Stimulated activated CD4-positive, alpha-beta T cell treated with anti-CD3 and anti-CD28 coated beads, Interleukin-4, amount 100 ng/mL, for 4 hours (primary cell): ENCODE measurements at places on chromosomes 6 and 20.

GRCh38 chr6:142462260-142462659 is 160.5 kb downstream of the ADGRG6 start:
- no peak for DNase-seq

- DNase-seq = no peak
Measured at GRCh38 chr20:32162351-32162750, 45.2 kb downstream of the PLAGL2 start.

GRCh38 chr6:30830438-30830837 is 53.9 kb upstream of the DDR1 start:
- DNase-seq = no peak

DNA sequence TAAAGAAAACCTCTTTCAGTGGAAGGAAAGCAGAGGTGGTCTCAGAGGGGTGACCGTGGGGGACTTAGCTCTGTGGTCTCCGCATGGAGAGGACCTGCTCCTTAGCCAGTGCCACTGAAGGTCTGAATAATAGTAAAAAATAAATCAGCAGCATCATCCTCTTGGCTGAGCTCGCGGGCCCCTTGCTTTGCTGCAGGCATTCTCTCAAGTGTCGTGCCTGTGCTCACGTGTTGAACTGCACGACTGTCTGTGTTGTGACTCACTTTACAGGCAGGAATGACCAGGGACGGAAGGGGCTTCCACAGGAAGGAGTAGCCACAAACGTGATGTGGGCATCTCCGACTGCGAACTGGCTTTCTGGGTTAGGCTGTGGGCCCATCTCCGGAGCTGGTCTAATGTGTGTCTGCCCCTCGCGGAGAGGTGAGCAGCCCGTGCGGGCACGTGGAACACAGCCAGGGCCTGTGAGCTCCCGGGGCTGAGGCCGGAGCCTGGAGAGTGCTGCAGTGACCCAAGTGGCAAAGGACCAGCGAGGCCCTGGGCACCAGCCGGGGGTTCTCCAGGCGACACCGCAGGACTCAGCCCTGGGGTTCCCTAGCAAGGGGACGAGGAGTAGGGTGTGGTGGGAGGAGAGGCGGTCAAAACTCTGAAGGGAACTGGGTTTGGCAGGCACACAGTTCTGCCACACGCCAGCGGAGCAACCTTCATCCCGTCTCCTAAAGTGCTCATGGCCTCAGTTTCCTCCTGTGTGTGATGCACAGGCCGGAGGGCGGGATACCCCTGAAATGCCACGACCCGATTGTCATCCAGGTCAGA is 89.2 kb downstream of the RAMACL start:
- DNase-seq = no peak

- no peak for DNase-seq
Measured at GRCh38 chr6:170555305-170555704, 1.1 kb downstream of the TBP start.

DNA sequence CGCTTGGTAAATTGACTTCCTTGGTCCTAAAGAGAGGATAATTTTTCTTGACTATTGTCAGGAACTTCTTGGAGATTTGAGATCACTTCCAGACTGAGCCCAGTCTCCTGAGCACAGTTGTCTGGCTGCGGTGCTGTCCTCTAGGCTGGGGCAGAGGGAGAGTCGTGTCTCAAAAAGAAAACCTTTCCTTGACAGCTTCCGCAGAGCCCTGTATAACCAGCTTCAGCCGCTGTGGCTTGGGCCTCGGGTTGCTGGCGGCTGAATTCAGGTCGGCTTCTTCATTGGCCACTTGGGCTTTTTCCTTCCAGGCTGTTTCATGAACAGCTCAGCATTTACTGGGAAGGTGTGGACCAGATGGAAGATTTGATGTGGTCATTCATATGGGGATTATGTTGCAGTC is 75.9 kb downstream of the DHX35 start:
- DNase-seq = no peak

GRCh38 chr6:25224242-25224641 is 54.9 kb upstream of the CARMIL1 start:
- DNase-seq = no peak

- no peak for DNase-seq
Measured at GRCh38 chr6:35086282-35086632, 54.9 kb downstream of the TCP11 start.

DNA sequence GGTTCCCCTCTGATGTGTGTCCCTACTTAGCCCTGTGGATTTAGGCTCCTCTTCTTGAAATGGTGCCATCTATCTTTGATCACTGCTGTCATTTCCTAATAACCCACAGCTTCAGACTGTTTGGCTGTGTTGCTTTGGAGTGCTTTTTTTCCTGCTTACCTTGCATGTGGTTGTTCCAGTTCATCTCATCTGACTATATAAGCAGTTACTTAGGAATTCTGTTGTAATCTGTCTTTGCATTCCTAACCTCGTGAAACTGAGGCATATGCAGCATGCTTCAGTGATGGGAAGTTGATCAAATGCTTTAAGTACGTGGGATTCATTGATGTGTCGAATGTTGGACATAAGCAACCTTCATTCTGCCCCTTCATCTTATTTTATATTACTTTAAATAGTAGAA is 115.8 kb upstream of the FLRT3 start:
- DNase-seq = no peak

- DNase-seq = no peak
Measured at GRCh38 chr6:45786355-45786781, 229.3 kb downstream of the CLIC5 start.

DNA sequence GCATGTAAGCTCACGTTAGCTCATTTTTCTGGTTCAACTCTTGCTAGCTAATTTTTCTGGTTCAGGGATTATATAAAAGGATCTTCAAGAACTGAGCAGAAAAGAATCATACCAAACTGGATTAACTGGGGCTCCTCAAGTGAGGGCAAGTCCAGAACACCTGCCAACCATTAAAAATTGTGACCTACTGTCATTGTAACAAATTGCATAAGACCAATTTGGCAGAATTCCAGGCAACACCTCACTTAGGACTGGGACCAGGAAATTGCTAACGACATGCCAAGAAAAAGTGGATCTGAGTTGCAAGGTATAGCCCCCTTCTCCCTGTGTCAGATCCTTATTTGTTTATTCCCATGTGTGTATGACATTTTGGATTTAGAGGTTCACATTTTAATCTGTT is 216.6 kb downstream of the HIVEP2 start:
- no peak for DNase-seq

- DNase-seq = no peak
Measured at GRCh38 chr6:144266091-144266649, 19.0 kb upstream of the UTRN start.

GRCh38 chr20:62570897-62571668 is 71.2 kb upstream of the SLCO4A1 start:
- no peak for DNase-seq

- DNase-seq = no peak
Measured at GRCh38 chr6:137020776-137021175, 24.0 kb downstream of the IL20RA start.

GRCh38 chr6:145904391-145904790 is 59.8 kb downstream of the SHPRH start:
- no peak for DNase-seq

GRCh38 chr20:32380745-32381144 is 22.6 kb downstream of the ASXL1 start:
- no peak for DNase-seq

DNA sequence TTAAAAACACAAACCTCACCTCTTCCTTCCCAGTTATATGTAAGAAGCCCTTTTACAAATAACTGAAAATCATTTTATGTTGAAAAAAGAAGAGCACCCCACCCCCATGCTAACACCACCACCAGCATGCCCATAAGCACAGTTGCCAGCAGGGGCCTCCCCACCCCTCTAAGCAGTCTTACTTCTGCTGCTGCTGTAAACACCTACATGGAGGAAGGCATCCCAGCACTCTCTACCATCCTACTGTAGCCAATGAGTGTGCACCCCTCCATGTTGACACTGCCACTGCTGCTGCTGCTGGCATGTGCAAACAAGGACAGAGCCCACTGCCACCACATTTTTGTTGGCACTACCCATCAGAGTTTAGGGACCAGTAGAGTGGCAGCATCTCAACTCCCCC is 49.6 kb upstream of the PHIP start:
- DNase-seq = no peak

GRCh38 chr20:33522256-33522820 is 32.4 kb downstream of the CBFA2T2 start:
- no peak for DNase-seq

DNA sequence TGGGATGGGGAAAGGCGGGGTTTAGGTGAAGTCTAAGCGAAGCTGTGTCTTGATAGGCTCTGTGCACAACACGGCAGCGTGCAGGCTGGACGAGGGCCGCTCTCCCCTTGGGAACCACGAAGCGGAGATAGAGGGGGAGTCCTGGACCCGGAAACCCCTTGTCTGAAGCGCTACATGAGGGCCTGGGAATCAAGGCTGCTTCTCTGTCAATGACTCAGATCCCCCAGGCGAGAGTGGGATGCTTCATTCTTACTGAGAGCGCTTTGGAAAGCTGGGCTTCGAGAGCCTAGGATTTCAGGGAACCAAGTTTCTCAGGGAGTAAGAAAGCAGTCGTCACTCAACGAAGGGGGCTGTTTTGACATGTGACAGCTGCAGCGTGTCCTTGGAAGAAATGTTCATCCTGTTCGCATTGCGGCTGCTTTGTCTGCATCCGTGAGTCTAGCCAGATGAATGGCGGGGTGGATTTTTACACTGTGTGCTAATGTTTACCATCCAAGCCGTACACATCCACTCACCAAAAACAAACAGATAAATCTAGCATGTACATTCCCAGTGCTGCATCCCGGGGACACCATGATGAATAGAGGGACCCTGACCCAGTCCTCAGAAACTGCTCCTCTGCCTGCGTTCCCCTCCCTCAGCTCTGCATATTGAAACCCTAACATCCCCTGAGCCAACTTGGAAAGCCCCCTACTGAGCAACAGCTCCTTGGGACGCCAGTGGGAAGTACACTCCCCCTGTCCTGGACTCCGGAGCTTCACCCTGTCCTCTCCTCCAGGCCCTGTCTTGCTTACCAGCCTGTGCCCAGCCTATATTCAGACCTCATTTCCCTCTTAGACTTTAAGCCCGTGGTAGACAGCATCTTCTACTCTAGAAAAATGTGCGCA is 24.5 kb upstream of the RTF2 start:
- no peak for DNase-seq

DNA sequence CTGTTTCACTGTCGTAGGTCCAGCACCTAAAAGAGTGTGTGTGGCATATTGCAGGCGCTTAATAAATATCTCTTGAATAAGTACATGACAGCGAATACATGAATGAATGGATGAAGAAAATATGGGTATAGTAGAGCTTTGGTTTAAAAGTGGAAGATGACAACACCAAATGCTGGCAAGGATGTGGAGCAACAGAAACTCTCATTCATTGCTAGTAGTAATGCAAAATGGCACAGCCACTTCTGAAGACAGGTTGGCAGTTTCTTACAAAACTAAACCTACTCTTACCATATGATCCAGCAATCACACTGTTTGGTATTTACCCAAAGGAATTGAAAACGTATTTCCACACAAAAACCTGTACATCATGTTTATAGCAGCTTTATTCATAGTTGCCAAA is 36.3 kb upstream of the ARFGEF2 start:
- DNase-seq = no peak

DNA sequence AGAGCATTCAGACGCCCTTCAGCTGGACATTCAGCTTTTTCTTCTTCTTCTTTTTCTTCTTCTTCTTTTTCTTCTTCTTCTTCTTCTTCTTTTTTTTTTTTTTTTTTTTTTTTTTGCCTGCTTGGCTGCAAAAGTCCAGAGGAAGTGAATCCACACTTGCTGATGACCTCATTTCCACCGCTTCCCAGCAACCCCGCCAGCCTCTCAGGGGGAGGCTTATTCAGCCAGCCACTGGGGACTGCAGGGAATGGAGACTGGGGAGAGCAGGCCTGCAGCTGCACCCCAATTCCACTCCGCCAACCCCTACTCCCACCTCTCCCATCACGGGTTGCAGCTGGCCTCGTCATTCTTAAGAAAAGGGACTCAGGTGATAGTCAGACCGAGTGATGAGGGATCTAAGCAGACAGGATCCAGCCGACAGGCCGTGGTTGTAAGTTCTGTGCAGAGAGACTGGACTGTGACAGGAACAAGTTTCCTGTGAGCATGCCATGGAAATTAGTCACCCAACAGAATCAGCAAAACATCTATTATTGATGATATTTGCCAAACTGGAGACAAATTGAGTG is 59.0 kb upstream of the QKI start:
- no peak for DNase-seq

- DNase-seq = no peak
Measured at GRCh38 chr20:43893930-43894329, 20.7 kb upstream of the TOX2 start.

DNA sequence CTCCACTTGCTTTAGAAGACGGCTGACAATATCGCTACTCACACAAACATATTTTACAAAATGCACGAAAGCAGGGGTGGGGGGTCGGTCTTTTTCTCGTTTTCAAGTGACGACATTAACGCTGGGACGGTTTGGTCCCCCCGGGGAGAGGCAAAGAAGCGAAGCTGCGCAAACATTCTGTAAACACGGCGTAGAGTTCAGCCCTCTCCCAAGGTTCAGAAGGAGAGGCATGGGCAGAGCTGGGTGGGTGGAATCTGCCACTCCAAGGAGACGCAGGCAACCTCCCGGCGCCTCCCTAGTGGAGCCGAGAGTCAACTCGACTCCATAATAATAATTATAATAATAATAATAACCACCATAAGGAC is 2.4 kb downstream of the NKX2-2 start:
- no peak for DNase-seq
